ENCODE measurements at places on chromosomes 7 and 10. TPM values are rescaled to one million over a fixed set of nuclear protein-coding genes. Genes with fewer than 3 reads are reported as not detected.

DNA sequence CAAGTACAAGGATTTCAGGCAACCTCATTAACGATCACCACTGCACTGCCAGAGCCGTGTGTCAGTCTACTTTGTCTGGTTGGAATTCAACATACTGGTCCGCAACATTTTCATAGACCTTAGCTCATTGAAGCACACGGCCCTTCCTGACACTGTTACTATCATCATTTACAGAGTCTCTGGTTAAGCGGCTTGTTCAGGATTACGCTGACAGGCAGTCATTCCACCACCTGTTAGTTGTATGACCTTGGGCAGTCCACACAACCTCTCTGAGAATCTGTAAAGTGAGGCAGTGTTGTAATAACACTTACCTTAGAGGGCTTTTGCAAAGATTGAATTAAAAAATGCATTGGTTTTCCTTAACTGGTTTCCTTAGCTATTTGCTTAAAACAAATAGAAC is 112.6 kb downstream of the AOAH start:
- no peak for DNase-seq
- H3K27me3 ChIP-seq, result no peaks in the 10 kb centered on the region
- H3K4me3 ChIP-seq, result no peak overlapping the region
- H3K27ac ChIP-seq, result no peak overlapping the region
- peaks cover 46% of the 10 kb centered on the region for H3K4me1 ChIP-seq

DNA sequence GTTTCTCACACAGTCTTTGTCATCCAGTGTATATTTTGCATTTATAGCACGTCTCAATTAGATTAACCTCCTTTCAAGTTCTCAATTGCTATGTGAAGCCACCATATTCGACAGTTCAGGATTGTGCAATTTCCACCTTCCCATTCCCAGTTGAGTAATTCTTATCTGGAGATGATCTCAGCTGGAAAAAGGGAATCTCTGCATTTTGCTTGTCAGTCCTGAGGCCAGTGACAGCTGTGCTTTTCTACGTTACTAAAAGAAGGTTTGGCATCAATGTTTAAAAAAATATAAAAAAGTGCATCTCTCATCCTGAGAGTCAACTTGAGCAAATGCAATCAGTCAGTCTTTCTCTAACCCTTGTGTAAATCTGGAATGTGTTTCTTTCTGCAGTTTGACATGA is 247.7 kb downstream of the PRKG1 start:
- no peak for DNase-seq
- H3K4me3 ChIP-seq, result no peak overlapping the region
- no peak overlapping the region for H3K27ac ChIP-seq
- no peaks in the 10 kb centered on the region for H3K36me3 ChIP-seq

Gene ITIH5
- 0.84 TPM for total RNA-seq

- no peaks in the 10 kb centered on the region for H3K27me3 ChIP-seq
- no peak overlapping the region for H3K4me3 ChIP-seq
- no peaks in the 10 kb centered on the region for H3K4me1 ChIP-seq
- H3K36me3 ChIP-seq, result no peaks in the 10 kb centered on the region
- no peak for DNase-seq
These were observed 81.4 kb downstream of the ZNF33B start for GRCh38 chr10:42556931-42557330.

- no peak overlapping the region for H3K4me3 ChIP-seq
- H3K27me3 ChIP-seq, result no peaks in the 10 kb centered on the region
- no peak for DNase-seq
- no peaks in the 10 kb centered on the region for H3K4me1 ChIP-seq
- H3K36me3 ChIP-seq, result no peaks in the 10 kb centered on the region
These were observed 539.3 kb upstream of the TEX47 start for GRCh38 chr7:89334797-89335196.

GRCh38 chr7:102272075-102272916 is 14.4 kb upstream of the SH2B2 start:
- H3K27me3 ChIP-seq, result no peaks in the 10 kb centered on the region
- no peak overlapping the region for H3K27ac ChIP-seq
- H3K4me1 ChIP-seq, result no peaks in the 10 kb centered on the region
- DNase-seq, result peak; percentile 88

GRCh38 chr7:132789281-132789680 is 213.0 kb upstream of the PLXNA4 start:
- peaks cover 10% of the 10 kb centered on the region for H3K4me1 ChIP-seq
- DNase-seq, result no peak
- H3K36me3 ChIP-seq, result no peaks in the 10 kb centered on the region
- H3K27me3 ChIP-seq, result no peaks in the 10 kb centered on the region

GRCh38 chr10:43282881-43283280 is 16.0 kb upstream of the RASGEF1A start:
- H3K4me1 ChIP-seq, result no peaks in the 10 kb centered on the region
- no peaks in the 10 kb centered on the region for H3K36me3 ChIP-seq
- peaks cover 37% of the 10 kb centered on the region for H3K27me3 ChIP-seq
- DNase-seq, result peak; percentile 85
- no peak overlapping the region for H3K4me3 ChIP-seq
- no peak overlapping the region for H3K27ac ChIP-seq

Gene TRIL
- total RNA-seq, result 14.3 TPM

GRCh38 chr7:107228291-107228690 is 59.5 kb downstream of the HBP1 start:
- H3K36me3 ChIP-seq, result no peaks in the 10 kb centered on the region
- no peak for DNase-seq
- no peak overlapping the region for H3K27ac ChIP-seq
- no peaks in the 10 kb centered on the region for H3K27me3 ChIP-seq

Gene HECW1
- 0.28 TPM for total RNA-seq

GRCh38 chr10:61160253-61160652 is 216.3 kb upstream of the RHOBTB1 start:
- no peaks in the 10 kb centered on the region for H3K27me3 ChIP-seq
- DNase-seq, result no peak
- H3K4me1 ChIP-seq, result no peaks in the 10 kb centered on the region
- H3K4me3 ChIP-seq, result no peak overlapping the region
- H3K27ac ChIP-seq, result no peak overlapping the region
- no peaks in the 10 kb centered on the region for H3K36me3 ChIP-seq

Gene ZNF804B
- total RNA-seq, result not detected

GRCh38 chr7:99406557-99406956 is 1.8 kb downstream of the PDAP1 start:
- peaks cover 6% of the 10 kb centered on the region for H3K36me3 ChIP-seq
- H3K27ac ChIP-seq, result no peak overlapping the region
- no peaks in the 10 kb centered on the region for H3K27me3 ChIP-seq
- no peak overlapping the region for H3K4me3 ChIP-seq
- no peak for DNase-seq
- peaks cover 15% of the 10 kb centered on the region for H3K4me1 ChIP-seq

Gene SKIDA1
- 127 TPM for total RNA-seq

Gene LRRD1
- total RNA-seq, result not detected
